ENCODE measurements at places on chromosomes 2 and 18. TPM values are rescaled to one million over a fixed set of nuclear protein-coding genes. Genes with fewer than 3 reads are reported as not detected.

ITPRIPL1 gene
- total RNA-seq: 4.2 TPM

TTC31 gene
- 16.0 TPM for total RNA-seq

PDE11A gene
- total RNA-seq: 5.8 TPM

ZSWIM2 gene
- total RNA-seq: not detected

IL36RN gene
- 0.69 TPM for total RNA-seq

SLC11A1 gene
- 0.05 TPM for total RNA-seq

LCT gene
- not detected for total RNA-seq

RGPD5 gene
- 13.0 TPM for total RNA-seq

SKA1 gene
- 0.20 TPM for total RNA-seq

SERPINB5 gene
- 0.10 TPM for total RNA-seq

NTSR2 gene
- not detected for total RNA-seq

GRCh38 chr2:8682719-8683667 lies 1.1 kb downstream of the ID2 start:
- peak; percentile 33 for DNase-seq

- DNase-seq: no peak
Measured at GRCh38 chr2:142858961-142859360, 18.5 kb upstream of the KYNU start.

- peak; percentile 40 for DNase-seq
Measured at GRCh38 chr18:11871501-11871900, 20.3 kb downstream of the CHMP1B start.

- DNase-seq: peak; percentile 91
Measured at GRCh38 chr2:174023591-174024523, 58.7 kb upstream of the SP3 start.

GRCh38 chr18:43866696-43867095 lies 589.4 kb upstream of the SYT4 start:
- no peak for DNase-seq

GRCh38 chr2:203678971-203679370 lies 27.5 kb upstream of the CD28 start:
- peak; percentile 30 for DNase-seq

GRCh38 chr2:164589522-164589921 lies 31.8 kb downstream of the GRB14 start:
- DNase-seq: peak; percentile 50

DNA sequence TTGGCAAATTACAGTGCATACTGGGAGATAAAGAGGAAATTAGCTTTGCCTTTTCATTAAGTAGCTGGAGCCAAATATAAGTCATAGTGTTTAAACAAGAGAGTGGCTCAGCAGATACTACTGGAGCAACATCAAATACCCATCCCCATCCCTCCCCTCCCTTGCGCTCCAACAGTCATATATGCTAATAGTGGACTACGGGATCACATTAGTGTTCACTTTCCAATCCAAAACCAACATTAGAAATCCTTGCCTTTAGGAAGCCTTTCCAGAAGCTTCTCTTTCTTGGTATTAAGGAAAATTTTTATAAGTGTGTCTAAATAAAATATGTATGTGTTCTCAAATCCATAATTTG lies 1669.3 kb downstream of the SUCLG1 start:
- no peak for DNase-seq

- DNase-seq: peak; percentile 9
Measured at GRCh38 chr2:240143801-240144648, 3.6 kb upstream of the OTOS start.

DNA sequence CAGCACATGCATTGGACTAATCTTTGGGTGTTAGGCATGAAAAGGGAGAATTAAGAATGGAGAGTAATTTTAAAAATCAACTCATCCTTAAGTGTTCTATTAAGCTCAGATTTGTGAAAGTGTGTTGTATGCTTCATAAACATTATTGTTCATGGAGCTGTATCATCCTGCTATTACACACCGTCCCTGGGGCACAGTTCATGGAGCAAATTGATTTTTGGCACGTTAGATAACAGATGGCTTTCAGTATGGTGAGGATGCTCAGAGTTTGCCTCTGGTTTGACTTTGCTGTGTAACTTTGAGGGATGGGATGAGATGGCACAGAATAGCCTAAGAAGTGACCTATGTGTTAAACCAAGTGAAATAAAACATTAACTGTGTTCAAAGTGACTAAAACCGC lies 97.1 kb downstream of the MGAT5 start:
- no peak for DNase-seq

DNA sequence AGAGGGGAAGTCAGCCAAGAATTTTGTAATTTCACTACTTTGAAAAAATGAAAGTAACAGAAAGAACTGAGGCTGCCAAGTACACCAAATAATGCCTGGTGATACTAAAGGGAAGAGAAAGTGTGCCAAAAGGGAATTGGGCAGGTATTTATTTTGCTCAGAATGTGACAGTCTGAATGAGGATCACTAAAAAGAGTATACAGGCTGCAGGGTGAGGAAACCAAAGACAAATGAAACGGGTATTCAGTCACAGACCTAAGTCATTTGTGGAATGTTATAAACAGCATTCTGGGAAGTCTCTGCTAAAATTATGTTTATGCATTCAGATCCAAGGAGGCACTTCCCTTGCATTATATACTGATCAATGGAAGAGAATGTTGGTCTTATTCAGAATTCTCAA lies 418.6 kb upstream of the SLC39A10 start:
- DNase-seq: no peak

GRCh38 chr2:8514796-8515758 lies 166.8 kb upstream of the ID2 start:
- DNase-seq: no peak

- peak; percentile 74 for DNase-seq
Measured at GRCh38 chr18:3773303-3773702, 323.3 kb downstream of the TGIF1 start.

- DNase-seq: no peak
Measured at GRCh38 chr2:11416186-11416585, 49.8 kb downstream of the E2F6 start.

GRCh38 chr2:50157279-50157678 lies 874.7 kb downstream of the NRXN1 start:
- no peak for DNase-seq

DNA sequence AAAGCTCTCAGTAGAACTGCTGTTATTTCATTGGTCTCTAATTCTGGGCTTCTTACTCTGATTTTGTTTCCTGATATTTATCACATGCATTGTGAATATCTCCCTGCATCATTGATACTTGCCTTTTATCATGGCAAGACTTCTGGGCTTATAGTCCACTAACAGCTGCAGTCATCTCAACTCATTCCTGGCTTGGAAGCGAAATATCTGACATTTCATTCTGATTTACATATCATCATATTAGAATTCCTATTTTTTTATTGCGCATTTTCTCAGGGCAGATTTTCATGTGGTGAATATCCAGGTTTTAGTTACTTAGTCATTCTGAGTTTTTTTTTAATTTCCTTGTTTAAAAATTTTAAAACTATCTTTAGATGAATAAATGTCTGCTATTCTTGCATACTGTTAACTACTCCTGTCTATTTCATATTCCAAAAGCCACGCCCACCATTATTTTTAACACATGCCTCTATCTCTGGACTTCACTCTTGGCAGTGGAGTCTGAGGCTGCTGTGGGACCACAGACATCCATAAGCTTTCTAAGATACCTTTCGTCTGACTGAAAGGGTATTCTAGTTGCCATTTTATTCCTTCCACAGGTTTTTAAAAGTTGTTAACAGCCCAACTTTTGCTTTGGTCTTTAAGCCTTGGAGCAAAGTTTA lies 164.5 kb downstream of the IRS1 start:
- no peak for DNase-seq

Measured in renal cortical epithelial cell (primary cell).